ENCODE measurements at places on chromosomes 1 and 21.
A peak's percentile ranks its signal among the peaks of the same experiment; 100 is the strongest.

- DNase-seq, result no peak
These were observed 62.4 kb downstream of the KIRREL1 start for GRCh38 chr1:158055854-158056253.

GRCh38 chr1:227888404-227889046 lies 59.2 kb downstream of the WNT9A start:
- no peak for DNase-seq

GRCh38 chr1:24373044-24373443 lies 40.5 kb downstream of the STPG1 start:
- no peak for DNase-seq

GRCh38 chr1:15696956-15697521 lies 12.9 kb downstream of the PLEKHM2 start:
- peak; percentile 35 for DNase-seq

- peak; percentile 96 for DNase-seq
These were observed 32.0 kb upstream of the TENT5B start for GRCh38 chr1:27044613-27045151.

GRCh38 chr1:76950306-76950705 lies 83.0 kb downstream of the ST6GALNAC5 start:
- DNase-seq, result no peak

- no peak for DNase-seq
These were observed 1386.8 kb upstream of the ADGRL2 start for GRCh38 chr1:80413969-80414368.

DNA sequence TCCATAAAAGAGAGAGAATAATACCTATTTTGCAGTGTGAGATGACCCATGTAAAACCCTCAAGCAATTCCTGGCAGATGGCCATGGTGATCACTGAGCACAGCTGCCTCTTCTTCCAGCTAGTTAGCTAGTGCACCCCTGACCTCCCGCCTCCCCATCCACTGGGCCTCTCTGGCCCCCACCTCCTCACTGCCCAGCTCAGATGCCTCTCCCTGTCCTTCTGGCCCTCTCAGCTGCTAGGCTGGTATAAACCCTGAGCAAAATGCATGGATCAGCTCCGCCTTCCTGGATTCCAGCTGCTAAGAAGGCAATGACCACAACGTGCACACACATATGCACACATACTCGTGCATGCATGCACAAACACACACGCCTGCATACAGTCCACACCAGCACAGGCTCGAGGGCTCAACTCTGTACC lies 117.2 kb downstream of the DMRTB1 start:
- no peak for DNase-seq

DNA sequence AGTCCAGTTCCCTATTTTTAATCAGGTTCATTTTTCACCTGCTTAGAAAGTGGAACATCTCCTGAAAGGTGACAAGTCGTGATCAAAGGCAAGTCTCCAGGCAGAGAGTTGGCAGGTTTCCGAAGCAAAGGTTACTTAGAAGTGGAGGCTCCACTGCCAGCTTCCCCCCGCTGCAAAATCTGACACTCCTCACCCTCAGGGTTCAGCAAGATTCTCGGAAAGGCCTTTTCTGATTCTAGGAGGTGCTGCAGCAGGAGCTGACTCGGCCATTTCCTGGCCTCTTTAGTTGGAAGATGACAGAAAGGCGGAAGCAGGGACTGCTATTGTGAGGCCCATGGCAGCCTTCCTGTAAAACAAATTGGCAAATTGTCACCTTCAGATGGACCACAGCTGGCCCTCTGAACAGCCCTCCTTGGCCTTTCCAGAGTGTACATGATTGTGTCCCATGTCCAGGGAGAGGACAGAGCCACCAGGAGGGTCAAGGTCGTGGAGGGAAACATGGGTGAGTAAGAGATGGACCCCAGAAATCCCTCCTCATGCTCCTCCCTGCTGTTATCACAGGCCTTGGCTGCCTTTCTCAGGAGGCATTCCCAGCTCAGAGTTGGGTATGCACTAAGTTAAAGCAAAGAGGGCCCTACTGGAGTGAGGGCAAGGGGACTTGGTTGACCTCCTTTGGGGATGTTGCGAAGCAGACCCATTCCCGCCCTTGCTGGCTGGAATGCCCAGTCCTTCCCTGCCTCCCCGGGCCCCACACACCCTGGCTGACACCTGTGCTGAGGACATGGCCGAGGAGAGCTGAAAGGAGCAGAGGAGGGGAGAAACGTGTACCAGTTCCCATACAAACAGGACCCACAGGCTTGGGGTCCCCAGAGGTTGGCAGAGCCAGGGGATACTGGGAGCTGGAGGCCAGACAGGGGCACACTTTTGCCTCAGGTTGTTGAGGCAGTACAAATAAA lies 115.5 kb upstream of the IRF2BP2 start:
- peak; percentile 71 for DNase-seq

- DNase-seq, result no peak
These were observed 4.6 kb downstream of the CD244 start for GRCh38 chr1:160858097-160858496.

- no peak for DNase-seq
These were observed 43.5 kb upstream of the ADARB1 start for GRCh38 chr21:45030682-45031570.

DNA sequence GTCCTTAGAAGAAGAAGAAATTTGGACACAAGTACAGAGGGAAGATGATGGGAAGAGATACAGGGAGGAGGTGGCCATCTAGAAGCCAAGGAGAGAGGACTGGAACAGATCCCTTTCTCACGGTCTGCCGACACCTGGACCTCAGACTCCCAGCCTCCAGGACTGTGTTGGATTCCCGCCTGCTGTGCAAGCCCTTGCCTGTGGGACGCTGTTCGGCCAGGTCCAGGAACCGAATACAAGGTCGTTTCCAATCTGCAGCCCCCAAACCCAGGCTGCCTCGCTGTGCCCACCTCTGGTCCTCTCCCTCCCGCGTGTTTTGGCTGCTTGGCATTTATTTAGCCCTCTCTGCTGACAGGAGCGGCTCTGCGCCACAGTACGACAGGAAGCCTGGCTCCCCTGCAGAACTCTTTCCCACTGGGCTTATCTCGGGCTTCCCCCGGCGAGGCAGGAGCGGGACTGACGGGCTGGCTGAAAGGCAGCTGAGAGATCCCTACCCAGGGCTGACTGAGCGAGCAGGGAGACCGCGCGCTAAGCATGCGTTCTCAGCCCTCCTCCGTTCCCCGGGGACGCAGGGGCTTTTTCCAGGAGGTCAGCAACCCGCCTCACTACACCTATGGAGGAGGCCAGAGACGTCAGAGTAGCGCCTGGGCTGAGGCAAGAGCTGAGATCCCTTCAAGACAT lies 238.4 kb downstream of the TNR start:
- no peak for DNase-seq

DNA sequence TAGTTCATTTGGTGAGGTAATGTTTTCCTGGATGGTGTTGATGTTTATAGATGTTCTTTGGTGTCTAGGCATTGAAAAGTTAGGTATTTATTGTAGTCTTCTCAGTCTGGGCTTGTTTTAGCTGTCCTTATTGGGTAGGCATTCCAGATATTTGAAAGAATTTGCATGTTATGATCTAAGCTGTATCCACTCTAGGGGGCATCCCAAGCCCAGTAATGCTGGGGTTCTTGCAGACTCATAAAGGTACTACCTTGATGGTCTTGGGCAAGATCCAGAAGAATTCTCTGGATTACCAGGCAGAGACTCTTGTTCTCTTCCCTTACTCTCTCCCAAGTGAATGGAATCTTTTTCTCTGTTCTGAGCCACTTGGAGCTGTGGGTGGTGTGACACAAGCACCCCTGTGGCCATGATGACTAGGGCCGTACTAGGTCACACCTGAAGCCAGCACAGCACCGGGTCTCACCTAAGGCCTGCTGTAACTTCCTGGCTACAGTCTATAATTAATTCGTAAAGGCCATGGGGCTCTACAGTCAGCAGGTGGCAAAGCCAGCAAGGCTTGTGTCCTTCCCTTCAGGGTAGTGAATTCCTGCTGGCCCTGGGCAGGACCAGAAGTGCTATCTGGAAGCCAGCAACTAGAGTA lies 74.8 kb upstream of the PDE4B start:
- no peak for DNase-seq

DNA sequence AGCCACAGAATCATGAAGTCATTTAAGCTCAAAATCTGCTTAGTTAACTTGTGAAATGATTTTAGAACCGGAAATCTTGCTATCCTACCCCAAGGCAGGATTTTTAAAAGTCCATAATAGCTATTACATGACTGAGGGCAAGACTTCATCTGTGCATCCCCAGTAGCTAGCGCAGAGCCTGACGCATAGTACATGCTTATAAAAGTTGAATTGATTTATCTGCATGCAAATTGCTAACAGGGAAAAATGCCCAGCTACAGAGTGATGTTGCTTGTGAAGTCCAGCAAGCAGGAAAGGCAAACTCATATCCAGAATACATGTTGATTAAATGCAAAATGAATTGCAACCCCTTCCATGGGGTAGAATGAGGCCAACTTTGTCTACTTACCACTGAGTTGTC lies 8.1 kb upstream of the MAP1LC3C start:
- no peak for DNase-seq

DNA sequence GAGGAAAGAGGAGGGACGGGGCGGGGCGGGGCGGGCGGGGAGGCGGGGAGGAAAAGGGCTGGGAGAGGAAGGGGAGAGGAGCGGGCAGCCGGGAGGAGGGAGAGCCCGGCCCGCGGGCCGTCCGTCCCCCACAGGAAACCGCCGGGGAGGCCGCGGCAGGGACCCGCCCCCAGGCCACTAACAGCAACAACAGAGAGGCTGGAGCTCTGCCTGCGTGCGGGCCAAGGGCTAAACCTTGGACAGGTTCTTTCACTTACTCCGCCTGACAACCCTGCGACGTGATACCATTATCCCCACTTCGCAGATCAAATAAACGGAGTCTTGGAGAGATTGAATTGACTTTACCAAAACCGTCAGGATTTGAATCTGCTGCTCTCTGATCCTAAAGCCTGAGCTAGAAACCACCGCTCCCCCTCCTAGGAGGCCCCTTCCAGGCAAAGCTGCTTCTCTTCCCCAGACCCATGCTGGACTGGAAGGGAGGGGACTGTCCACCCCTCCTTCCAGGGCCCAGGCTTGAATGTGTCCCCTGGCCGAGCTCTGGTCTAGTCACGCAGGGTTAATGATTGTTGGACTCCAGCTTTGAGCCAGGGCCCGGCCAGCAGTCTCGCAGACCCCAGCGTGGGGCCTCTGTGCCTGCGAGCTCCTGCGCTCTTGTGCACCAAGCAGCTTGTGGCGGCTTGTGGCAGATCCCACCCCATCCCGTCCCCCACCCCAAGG lies at the start of gene EVA1B:
TSS of gene EVA1B (minus strand) at position 10 of the 717 bp plus-strand sequence. CDS start 608 bp downstream, outside the sequence.
- DNase-seq, result peak; percentile 74

DNA sequence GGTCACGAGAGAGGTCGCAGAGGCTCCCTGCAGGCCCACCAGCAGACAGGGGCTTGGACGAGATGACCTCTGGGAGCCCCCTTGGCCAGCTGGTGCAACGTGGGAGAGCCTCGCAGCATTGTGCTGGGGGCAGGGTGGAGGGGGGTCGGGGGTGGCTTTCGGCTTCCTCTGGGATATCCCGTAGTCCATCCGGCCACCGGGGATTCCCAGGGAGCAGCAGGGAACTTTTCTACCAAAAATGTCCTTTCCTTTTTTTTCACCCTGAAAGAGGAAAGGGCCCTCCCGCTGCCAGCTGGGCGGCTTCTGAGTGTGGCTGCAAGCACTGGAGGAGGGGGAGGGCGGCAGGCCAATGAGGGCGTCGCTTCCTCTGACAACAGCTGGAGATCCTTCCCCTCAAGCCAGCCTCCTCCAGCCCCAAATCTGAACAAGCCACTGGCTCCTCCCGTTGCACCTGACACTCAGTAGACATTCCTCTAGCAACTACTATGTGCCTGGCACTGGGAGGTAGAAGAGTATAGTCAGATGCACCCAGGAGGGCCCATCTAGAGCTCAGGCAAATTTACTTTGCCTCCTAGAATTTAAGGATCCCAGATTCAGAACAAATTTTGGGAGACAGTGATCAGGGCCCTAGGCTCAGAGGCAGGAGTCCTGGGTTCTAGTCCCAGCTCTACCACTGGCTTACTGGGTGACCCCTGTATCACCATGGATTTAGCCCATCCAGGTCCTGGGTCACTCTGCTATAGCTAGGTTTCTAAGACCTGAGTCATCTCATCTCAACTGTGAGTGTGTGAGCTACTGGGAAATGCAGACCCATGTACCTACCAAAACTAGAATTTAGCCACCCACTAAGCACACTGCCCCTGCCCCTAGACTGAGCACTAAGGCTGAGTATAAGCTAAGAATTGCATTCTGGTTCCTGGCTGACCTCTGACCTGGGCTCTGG lies 2.7 kb downstream of the MOB3C start:
- peak; percentile 31 for DNase-seq

GRCh38 chr1:222772996-222773379 lies 36.0 kb downstream of the FAM177B start:
- no peak for DNase-seq

- DNase-seq, result no peak
These were observed 258.1 kb downstream of the SDCCAG8 start for GRCh38 chr1:243513726-243514491.

- DNase-seq, result peak; percentile 73
These were observed at the start of gene HES4 for GRCh38 chr1:999725-1000356. HES4 (minus strand) TSS chr1:1000097; CDS start chr1:999973, 124 bp downstream.

GRCh38 chr1:18996548-18997177 lies 40.2 kb upstream of the IFFO2 start:
- DNase-seq, result no peak

DNA sequence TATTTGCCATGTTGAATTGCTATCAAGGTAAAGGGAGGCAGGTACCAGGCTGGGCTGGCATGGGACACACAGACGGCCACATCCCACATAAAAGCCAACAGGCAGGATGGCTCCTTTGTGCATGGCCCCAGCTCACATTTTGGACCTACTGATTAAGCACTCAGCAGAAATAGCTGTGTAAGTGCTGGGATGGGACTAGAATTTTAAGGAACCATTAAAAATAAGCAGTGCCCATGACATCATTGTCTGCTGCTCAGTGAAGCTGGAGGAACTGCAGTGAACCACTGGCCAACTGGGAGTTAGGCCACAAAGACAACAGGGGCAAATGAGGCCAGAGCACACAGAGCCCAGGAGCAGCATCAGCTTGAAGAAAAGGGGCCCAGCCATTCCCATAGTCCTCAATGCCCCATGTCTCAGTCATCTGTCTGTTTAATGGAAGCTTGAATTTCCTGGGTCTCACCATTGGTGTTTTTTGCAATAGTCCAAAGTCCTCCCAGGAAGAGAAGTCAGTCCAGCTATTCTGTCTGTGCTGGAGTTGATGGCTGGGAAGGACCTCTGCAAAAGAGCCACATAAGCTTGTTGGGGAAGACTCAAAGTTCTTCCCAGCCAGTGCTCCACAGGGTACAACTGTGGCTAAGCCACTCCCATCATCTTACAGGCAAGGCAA lies 45.3 kb upstream of the TNR start:
- DNase-seq, result no peak

DNA sequence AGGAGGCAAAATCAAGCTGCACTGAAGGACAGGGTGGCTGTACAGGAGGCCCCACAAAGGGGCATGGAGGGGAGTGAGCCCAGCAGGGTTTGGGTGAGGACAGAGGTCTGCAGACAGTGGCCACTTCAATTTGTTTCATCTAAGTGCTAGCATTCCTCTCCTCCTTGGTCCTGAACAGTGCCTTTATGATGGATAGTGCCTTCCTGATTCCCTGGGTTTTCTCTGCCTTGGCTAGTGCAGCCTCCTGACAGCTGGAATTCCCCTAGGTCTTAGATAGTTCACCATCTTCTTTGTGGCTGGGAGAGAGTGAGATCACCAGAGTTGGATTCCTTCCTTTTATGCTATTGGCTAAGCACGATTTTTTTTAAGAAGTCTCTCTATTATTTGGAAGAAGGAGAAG lies 3.8 kb upstream of the HPCAL4 start:
- DNase-seq, result no peak

Measured in activated CD4-positive, alpha-beta T cell treated with anti-CD3 and anti-CD28 coated beads, Interleukin-2, amount 50 U/mL, for 48 hours (primary cell).